Endothelial cell (in vitro differentiated cells): ENCODE measurements at places on chromosomes 6 and 20. TPM values are rescaled to one million over a fixed set of nuclear protein-coding genes. Genes with fewer than 3 reads are reported as not detected.

The HBS1L gene
- 93.3 TPM for total RNA-seq

The ADTRP gene
- total RNA-seq: not detected

The LPIN3 gene
- total RNA-seq: 20.1 TPM

The BHLHE23 gene
- not detected for total RNA-seq

The AVP gene
- not detected for total RNA-seq

The FOXC1 gene
- total RNA-seq: 112 TPM

The KHDC1 gene
- 2.6 TPM for total RNA-seq

The FOXS1 gene
- total RNA-seq: 9.6 TPM

The CTAGE9 gene
- total RNA-seq: not detected

The PDYN gene
- not detected for total RNA-seq
